Daoy (cell line): ENCODE measurements at places on chromosomes 2 and 18.

- DNase-seq = peak; percentile 61
Observed at GRCh38 chr18:73679941-73680712, 467.5 kb downstream of the FBXO15 start.

DNA sequence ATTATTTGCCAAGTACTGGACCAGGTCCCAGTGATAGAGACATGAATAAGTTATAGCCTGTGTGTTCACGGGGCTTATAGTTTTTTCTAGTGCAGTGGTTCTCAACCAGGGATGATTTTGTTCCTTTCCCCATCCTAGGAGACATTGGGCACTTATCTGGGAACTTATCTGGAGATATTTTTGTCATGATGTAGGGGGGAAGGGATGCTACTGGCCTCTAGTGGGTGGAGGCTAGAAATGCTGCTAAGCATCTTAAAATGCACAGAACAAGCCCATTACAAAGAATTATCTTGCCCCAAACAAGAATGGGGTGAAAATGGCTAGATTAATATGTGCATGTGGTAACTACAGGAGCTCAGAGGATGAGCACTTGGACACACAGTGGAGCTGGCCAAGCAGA, 75.2 kb downstream of the KLHL29 start:
- DNase-seq = peak; percentile 37

- peak; percentile 25 for DNase-seq
Observed at GRCh38 chr2:97673182-97673914, 3.8 kb downstream of the C2orf92 start.

- no peak for DNase-seq
Observed at GRCh38 chr2:67560771-67561456, 163.8 kb downstream of the ETAA1 start.

DNA sequence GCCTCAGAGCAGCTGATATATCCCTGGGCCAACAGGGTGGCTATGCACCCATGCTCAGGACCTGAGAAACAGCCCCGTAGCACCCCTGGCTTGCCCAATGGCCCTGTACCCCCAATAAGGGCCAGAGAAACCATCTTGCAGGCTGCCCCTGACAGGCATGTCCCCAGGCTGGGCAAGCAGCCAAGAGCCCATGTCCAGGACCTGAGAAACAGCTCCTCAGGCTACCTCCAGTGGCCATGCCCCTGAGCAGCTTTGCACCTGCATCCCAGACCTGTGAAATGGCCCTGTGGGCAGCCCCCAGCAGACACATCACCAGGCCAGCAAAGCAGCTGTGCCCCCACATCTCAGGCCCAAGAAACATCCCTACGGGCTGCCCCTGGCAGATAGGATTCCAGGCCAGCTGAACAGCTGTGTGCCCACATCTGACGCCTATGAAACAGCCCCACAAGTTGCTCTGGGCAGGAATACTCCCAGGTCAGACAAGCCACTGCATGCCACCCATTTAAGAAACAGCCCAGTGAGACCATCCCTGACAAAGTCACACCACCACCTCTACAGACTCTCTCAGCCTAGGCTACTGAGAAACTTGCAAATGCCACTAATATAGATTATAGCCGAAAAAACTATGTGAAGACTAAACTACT, 84.1 kb downstream of the TMEM237 start:
- no peak for DNase-seq

GRCh38 chr2:69299772-69300516, 87.1 kb downstream of the GFPT1 start:
- DNase-seq = no peak

- DNase-seq = no peak
Observed at GRCh38 chr2:184646177-184646576, 47.8 kb downstream of the ZNF804A start.

GRCh38 chr2:64249426-64249825, 105.2 kb upstream of the PELI1 start:
- no peak for DNase-seq

DNA sequence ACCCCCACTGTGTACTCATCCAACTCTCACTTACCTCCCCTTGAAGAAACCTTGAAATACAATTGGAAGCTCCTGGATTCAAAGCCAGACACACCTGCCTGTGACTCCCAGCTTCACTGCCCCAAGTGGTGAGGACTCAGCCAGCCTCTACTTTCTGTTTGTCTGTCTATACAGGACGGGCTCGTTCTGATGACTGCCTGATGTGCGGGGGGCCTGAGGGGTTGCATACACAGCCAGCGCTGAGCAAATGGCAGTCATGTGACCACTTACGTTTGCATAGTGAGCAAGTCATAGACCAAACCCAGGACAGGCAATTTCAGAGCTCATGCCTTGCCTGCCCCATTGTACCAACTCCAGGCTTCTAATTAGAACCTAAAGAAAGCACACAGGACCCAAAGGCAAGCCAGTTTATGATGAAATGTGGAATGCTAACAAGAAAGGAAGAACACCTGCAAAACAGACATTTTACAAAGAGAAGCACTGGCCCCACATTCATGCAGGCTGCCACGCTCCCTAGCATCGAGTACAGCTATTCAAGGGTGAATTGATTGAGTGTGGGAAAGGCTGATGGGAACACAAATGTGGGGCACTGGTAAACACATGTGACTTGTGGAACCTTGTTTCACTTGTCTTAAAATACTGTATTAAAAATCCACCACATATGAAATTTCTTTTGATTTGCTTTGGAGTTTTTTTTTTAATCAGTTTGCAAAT, 137.8 kb downstream of the LNPK start:
- no peak for DNase-seq

- no peak for DNase-seq
Observed at GRCh38 chr2:235165136-235165535, 213.3 kb downstream of the SH3BP4 start.

GRCh38 chr18:45384137-45384961, 230.9 kb upstream of the SLC14A2 start:
- DNase-seq = peak; percentile 39

DNA sequence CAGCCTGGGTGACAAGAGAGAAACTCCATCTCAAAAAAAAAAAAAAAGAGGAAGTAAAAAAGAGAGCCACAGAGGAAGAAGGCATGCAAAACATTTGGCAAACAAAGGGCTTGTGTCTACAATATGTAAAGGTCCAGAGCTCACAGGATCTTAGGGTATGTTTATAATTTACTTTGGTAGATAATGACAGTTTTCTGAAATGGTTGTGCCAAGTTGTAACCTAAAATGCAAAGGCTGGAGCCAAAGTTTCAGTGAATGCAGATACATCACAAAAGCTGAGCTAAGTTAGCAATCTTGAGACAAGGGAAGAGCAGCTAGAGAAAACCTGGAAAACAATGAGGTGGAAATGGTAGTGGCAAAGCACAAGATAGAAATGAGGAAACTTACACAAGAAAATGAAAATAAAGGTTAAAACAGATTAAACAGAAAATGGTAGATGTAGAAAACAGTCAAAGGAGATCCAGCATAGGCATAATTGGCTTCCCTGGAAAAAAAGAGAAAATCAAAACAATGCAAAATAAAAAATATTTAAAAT, 77.5 kb upstream of the HK2 start:
- no peak for DNase-seq

DNA sequence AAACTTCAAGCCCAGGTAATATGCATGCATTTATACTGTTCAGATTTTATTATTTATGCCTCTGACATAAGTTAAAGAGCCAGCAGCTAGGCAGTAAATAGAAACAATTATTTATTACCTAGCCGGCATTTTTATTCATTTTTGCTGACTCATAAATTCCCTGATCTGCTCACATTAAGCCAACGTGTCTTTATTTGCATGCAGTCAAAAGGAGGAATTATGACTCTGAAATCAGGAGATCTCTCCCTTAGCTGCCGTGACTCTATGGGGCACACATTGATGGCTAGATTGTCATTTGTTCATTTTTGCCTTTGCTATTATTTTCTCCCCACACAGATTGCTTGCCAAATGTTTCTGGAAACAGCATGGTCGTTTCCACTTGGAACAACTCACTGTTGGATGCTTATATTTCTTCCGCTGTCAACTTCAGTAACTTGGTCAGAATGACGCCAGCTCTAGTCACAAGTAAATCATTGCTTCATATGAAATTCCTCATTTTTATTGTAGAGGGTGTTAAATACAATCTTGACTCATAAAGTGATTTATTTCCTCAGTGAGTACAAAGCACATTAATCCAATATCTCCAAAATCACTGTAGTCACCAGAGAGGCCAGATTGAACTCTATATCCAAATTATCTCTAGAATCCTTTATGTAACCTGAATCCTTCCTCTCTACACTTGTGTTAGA, 15.9 kb upstream of the ZBTB14 start:
- DNase-seq = no peak

DNA sequence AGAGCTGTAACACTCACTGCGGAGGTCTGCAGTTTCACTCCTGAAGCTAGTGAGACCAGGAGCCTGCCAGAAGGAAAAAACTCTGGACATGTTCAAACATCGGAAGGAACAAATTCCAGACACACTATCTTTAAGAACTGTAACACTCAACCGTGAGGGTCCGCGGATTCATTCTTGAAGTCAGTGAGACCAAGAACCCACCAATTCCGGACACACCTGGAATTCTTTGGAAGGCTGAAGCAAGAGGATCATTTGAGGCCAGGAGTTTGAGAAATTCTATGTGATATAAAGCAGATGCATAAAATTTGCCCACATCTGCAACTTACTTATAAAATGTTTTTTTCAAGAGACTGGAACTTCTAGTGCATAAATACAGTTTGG, 43.5 kb upstream of the ITSN2 start:
- DNase-seq = no peak

DNA sequence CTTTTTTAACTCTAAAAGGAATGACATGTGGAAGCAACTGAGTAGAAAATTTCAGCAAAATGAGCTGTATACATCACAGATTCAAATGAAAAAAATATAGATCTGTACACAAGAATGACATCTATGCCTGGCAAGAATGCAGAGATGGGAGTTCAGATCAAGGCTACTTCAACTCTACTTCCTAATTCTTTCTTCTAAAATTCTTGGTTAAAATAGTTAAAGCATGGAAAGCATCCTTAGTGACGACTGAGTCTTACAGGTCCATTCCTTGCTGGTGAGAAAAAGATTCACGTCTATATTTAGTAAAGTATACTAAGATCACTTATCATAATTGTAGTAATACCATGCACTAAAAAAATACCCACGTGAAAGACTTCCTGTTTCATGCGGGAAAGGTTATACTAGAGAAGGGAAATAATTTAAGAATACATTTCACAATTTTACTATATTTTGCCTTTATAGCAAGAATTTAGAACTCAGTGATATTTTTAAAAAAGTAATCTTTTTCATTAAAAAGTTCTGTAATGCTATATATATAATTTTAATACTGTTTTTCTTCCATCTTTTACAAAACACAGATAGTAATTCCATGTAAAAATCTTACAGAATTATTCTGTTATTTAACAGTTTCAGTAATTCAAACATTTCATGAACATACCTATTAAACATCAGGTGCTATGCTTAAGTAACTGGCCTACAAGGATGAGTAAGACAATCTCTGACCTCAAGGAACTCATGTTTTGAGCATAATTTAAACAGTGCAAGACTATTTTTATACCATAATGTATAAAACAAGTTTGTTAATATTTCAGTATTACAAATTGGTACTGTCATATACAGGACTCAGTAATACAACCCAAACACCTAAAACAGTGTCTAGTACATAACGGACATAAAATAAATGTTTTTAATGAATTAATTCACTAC, 159.6 kb downstream of the BAZ2B start:
- no peak for DNase-seq

DNA sequence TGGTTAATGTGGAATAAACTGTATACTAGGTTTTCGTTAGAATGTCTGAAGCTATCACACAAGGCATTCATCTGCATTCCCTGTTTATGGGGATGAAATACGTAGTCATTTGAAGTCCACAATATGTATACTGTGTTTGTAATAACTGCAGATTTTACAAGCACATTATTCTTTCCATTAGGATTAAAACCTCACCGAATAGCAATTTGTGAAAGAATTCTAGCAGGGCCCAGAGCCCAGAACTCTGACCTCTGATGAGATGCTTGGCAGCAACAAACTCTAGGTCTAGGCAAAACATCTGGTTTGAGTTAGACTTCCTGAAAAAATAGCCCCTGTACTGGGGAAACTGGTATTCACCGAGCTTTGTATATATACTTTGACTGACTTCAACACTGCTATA, 158.2 kb downstream of the SRBD1 start:
- DNase-seq = no peak

GRCh38 chr2:52659546-52659945, 1108.1 kb upstream of the CHAC2 start:
- no peak for DNase-seq

DNA sequence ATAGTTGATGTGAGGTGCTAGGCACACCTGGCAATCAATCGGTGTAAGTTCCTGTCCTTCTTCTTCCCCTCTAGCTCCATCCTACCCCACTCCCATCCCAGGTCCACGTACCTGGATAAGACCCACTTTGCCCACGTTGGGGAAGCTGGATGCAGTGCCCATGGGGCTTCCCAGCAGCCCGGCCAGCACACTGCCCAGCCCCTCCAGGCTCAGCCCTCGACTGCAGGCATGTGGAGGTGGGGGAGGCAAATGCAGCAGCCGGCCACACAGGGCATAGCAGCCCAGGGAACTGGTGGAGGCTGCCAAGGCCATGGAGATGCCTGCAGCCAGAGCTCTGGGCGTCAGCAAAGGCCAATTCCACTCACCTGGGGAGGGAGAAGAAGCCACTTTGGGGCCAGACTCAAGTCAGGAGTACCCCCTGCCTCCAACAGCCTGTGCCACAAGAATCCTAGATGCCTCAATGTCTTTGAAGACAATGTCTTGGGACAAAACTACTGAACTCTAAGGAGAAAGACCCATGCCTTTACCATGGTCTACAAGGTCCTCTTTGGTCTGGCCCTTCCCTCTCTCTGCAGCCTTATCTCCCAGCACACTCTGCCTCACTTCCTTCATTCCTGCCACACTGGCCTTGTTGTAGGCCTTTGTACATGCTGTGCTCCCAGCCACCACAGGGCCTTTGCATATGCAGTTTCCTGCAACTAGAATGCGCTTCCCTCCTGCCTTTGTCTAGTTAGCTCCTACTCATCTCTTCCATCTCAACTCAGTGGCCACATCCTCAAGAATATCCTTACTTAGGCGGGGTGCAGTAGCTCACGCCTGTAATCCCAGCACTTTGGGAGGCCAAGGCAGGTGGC, 4.5 kb downstream of the SLC23A3 start:
- no peak for DNase-seq

- no peak for DNase-seq
Observed at GRCh38 chr2:9697909-9698308, 67.1 kb upstream of the YWHAQ start.

- no peak for DNase-seq
Observed at GRCh38 chr2:216678813-216679657, 16.3 kb downstream of the IGFBP5 start.

GRCh38 chr2:159882130-159882745, 84.2 kb upstream of the CD302 start:
- no peak for DNase-seq

GRCh38 chr2:241597561-241597960, 39.0 kb downstream of the BOK start:
- no peak for DNase-seq
